SJSA1 (cell line): ENCODE measurements at places on chromosomes 4 and X. TPM values are rescaled to one million over a fixed set of nuclear protein-coding genes. Genes with fewer than 3 reads are reported as not detected.

DNA sequence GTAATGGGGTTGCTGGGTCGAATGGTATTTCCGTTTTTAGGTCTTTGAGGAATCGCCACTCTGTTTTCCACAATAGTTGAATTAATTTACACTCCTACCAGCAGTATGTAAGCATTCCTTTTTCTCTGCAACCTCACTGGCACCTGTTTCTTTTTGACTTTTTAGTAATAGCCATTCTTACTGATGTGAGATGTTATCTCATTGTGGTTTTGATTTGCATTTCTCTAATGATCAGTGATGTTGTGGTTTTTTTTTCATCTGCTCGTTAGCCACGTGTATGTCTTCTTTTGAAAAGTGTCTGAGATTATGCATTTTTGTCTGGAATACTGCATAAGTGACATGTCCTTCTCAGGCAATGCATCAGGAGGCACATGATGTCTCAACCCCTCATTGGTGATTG, 28.8 kb downstream of the REPS2 start:
- H3K27me3 ChIP-seq: no peaks in the 10 kb centered on the region
- DNase-seq: no peak
- H3K4me3 ChIP-seq: no peak overlapping the region
- no peaks in the 10 kb centered on the region for H3K36me3 ChIP-seq

DNA sequence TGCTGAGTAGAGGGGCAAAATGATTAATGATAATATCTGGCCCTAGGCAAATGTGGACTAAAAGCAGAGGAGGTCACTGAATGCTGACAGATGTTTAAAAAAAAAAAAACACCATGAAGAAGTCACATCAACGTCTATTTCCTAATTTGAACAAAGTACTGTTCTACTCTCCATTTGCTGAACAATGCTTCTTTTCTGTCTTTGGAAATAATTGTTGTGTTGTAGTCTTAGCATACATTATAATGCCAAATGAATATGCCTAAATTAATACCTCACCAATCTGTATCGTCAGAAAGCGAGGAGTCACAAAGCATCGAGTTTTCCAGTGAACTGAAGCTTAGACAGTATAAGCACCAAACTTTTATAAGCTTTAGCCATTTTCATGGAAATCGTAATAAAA, 140.9 kb upstream of the JADE1 start:
- no peak overlapping the region for H3K4me3 ChIP-seq
- H3K4me1 ChIP-seq: no peaks in the 10 kb centered on the region
- H3K27me3 ChIP-seq: no peaks in the 10 kb centered on the region
- H3K36me3 ChIP-seq: no peaks in the 10 kb centered on the region
- H3K27ac ChIP-seq: no peak overlapping the region

GRCh38 chr4:56681853-56682525, 893 bp upstream of the HOPX start:
- H3K4me3 ChIP-seq: no peak overlapping the region
- no peak for DNase-seq
- no peak overlapping the region for H3K27ac ChIP-seq
- H3K36me3 ChIP-seq: no peaks in the 10 kb centered on the region

GRCh38 chr4:118745357-118745756, 60.2 kb downstream of the METTL14 start:
- no peak overlapping the region for H3K4me3 ChIP-seq
- no peaks in the 10 kb centered on the region for H3K27me3 ChIP-seq
- H3K36me3 ChIP-seq: peaks cover 67% of the 10 kb centered on the region
- no peak for DNase-seq
- H3K27ac ChIP-seq: no peak overlapping the region
- H3K4me1 ChIP-seq: peaks cover 8% of the 10 kb centered on the region

- H3K4me1 ChIP-seq: peaks cover 11% of the 10 kb centered on the region
- peak overlapping the region; percentile 84 for H3K4me3 ChIP-seq
- H3K27ac ChIP-seq: peak overlapping the region; percentile 54
- no peaks in the 10 kb centered on the region for H3K27me3 ChIP-seq
- DNase-seq: no peak
These were observed 255 bp upstream of the CNOT6L start for GRCh38 chr4:77819404-77819842.

PDE5A gene
- 45.0 and 68.1 TPM in 2 replicates for total RNA-seq

DNA sequence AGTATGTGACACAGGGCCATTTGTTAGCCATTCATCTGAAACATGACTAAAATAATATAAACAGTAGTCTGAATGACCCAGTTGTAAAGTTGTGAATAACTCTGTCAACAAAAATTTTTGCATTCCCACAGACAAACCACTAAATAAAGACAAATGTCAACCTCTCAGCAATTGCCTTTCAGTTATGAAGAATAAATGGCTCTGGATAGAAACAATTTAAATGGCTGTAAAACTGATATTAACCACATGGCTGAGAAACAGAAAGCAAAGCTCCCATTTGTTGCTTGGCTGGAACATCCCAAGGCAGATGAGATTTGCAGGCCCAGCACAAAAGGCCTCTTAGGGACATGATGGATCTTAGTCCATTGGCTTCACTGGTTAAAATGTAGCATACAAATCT, 296.3 kb downstream of the GALNTL6 start:
- no peak overlapping the region for H3K4me3 ChIP-seq
- H3K36me3 ChIP-seq: no peaks in the 10 kb centered on the region
- DNase-seq: no peak
- no peak overlapping the region for H3K27ac ChIP-seq
- no peaks in the 10 kb centered on the region for H3K4me1 ChIP-seq
- H3K27me3 ChIP-seq: no peaks in the 10 kb centered on the region

LDOC1 gene
- 3.2 and 5.9 TPM in 2 replicates for total RNA-seq

- no peak overlapping the region for H3K27ac ChIP-seq
- no peak overlapping the region for H3K4me3 ChIP-seq
- no peaks in the 10 kb centered on the region for H3K4me1 ChIP-seq
- peaks cover 9% of the 10 kb centered on the region; the same call in 1 of the 2 replicates for H3K27me3 ChIP-seq
These were observed 2.7 kb downstream of the L1CAM start for GRCh38 chrX:153883163-153883843.

DNA sequence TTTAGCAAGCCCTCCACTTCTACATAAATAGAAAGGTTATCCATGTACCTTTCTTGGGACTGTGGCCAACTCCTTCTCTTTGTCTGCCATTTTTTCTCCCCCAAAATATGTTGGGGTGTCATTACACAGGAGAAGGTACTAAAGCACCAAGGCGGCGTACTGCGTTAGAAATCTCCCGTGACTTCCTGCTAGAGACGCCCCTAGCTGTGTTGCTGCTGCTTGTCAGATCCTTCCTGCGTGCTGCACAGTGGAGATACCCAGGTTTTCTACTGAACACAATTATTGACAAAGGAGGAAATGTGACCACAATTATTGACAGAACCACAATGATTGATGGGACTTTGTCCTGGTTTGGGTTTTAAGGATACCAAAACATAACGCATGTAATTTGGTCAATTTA, 97.7 kb downstream of the EFHC2 start:
- H3K4me3 ChIP-seq: no peak overlapping the region
- no peaks in the 10 kb centered on the region for H3K27me3 ChIP-seq
- no peaks in the 10 kb centered on the region for H3K36me3 ChIP-seq
- no peak for DNase-seq
- no peaks in the 10 kb centered on the region for H3K4me1 ChIP-seq

GRCh38 chr4:78687818-78688217, 88.3 kb upstream of the BMP2K start:
- no peak overlapping the region for H3K4me3 ChIP-seq
- no peaks in the 10 kb centered on the region for H3K27me3 ChIP-seq
- DNase-seq: no peak
- no peak overlapping the region for H3K27ac ChIP-seq
- H3K4me1 ChIP-seq: peaks cover 19% of the 10 kb centered on the region
- no peaks in the 10 kb centered on the region for H3K36me3 ChIP-seq

HNRNPD gene
- 67.5 and 90.7 TPM in 2 replicates for total RNA-seq

INTU gene
- total RNA-seq: 2.2 and 4.4 TPM in 2 replicates

RXFP1 gene
- 2.1 and 2.2 TPM in 2 replicates for total RNA-seq

- peaks cover 3% of the 10 kb centered on the region for H3K4me1 ChIP-seq
- H3K27ac ChIP-seq: no peak overlapping the region
- H3K4me3 ChIP-seq: no peak overlapping the region
- H3K27me3 ChIP-seq: no peaks in the 10 kb centered on the region
These were observed 14.1 kb upstream of the TMEM154 start for GRCh38 chr4:152693871-152694270.

- no peak overlapping the region for H3K27ac ChIP-seq
- H3K36me3 ChIP-seq: no peaks in the 10 kb centered on the region
- H3K4me1 ChIP-seq: peaks cover 16% of the 10 kb centered on the region
- DNase-seq: no peak
- H3K27me3 ChIP-seq: no peaks in the 10 kb centered on the region
These were observed 28.5 kb upstream of the LIMCH1 start for GRCh38 chr4:41509451-41509866.
